Fibroblast of pulmonary artery (primary cell): ENCODE measurements at places on chromosomes 12 and 14.

DNA sequence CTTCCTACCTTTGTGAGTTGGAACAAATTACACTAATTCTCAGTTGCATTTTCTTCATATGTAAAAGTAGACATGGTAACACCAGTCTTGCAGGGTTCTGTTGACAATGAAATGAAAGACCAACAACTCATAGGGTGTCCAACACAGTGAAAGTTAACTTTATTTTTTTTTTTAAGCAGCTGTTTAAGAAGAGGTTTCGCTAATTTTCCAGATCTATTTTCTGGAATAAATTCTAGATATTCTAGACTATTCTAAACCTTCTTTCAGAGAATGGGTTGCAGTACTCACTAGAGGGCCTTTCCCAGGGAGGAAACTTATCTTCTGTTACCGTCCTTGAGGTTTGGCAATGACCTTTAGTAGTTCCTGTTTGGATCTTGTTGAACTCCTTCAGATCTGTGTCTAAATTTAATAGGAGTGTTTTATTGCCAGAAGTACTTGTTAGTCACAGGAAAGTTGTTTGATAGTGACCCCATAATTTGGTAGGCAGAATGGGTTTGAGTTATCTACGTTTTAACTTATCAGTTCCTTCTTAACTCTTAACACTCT, 2.8 kb upstream of the ART4 start:
- DNase-seq = peak; percentile 70

DNA sequence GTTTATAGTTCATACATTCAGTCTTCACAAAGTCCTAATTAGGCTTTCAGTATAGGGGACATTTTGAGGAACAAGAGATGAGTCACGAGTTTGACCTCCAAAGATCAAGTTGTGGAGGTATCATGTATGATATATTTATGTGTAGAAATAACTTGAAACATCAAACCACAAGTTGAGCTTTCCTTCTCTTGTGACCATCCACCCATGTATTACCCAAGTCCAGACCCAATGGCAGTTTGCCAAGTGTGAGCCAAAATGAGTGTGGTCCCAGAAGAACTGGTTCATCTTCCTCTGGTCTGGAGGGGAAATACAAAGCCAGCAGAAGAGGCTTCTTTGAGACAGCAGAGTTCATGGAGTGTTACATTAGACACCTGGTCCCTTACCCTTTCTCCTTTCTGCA, 104.9 kb downstream of the ATP23 start:
- DNase-seq = no peak

GRCh38 chr12:48142818-48143674, 14.3 kb downstream of the ASB8 start:
- no peak for DNase-seq

- no peak for DNase-seq
Observed at GRCh38 chr14:94702629-94703028, 67.3 kb downstream of the GSC start.

- peak; percentile 45 for DNase-seq
Observed at GRCh38 chr12:75452675-75453330, 27.8 kb upstream of the GLIPR1 start.

- DNase-seq = no peak
Observed at GRCh38 chr14:23925523-23926075, 28.0 kb upstream of the DHRS4 start.

GRCh38 chr12:92065018-92065499, 80.6 kb downstream of the BTG1 start:
- no peak for DNase-seq
